Right forelimb (tissue), 1 donor: ENCODE measurements at places on chromosomes 12 and 14.
A peak's percentile ranks its signal among the peaks of the same experiment; 100 is the strongest.

DNA sequence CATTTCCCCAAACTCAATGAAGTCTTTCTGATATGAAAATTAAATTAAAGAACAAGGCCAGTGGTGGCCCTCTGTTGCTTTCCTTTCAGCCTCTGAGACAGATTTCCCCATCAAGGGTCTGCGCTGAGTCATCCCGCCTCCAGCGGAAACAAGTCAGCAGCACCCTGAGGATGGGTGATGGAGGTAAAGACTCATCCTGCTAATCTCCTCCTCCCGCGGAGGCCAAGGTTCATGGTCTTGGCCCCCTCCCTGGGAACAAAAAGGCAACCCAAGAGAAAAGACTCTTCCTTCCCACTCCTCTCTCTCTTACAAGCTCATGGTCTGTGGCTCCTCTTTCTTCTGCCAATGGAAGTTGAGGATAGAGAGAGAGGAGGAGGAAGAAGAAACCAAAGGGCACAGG, 9.0 kb upstream of the NUMB start:
- DNase-seq = no peak

DNA sequence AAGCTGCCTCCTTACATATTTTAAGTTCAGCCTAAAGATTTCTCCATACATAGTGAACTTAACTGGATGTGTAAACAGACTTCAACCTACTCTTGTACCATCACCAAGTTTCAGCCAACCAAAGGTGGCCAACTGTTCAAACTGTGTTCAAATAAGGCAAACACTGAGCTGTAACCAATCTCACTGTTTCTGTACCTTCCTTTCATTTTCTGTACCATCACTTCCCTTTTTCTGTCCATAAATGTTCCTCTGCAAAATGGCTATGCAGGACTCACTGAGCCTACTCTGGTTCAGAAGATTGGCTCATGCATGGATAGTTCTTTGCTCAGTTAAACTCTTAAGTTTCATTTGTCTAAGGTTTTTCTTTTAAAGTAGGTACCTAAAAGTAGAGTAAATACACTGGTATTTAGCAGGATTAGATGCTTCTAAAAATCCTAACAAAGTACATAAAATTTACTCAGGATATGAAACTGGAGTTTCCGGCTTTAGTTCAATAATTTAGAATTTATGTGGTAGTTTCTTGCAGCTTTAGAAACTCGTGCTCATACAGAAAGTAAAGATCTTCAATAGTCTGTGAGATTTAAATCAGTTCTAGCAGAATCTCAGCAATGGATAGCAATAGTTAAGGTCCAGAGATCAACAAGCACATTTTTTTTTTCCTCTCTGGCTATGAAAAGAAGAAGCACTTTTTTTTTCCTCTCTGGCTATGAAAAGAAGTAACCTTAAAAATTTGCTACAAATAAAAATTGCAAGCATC, 282.0 kb upstream of the PPFIA2 start:
- DNase-seq = no peak

DNA sequence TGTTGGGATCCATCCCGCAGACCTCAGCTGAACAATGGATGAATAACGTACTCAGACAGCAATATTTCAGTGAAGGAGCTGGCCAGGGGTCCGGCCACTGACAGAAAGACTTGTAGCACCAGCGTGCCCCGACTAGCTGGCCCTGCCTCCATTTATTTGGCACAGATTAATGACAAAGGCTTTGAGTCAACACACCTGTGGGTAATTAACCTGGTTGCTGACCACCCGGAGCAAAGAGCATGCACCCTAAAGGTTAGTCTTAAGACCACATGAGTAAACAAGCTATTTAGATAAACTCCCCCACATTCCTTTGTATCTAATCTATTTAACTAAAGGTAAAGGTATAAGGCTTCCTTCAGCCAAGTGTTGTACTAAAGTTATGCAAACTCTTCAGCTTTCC, 868.6 kb downstream of the LRFN5 start:
- no peak for DNase-seq

DNA sequence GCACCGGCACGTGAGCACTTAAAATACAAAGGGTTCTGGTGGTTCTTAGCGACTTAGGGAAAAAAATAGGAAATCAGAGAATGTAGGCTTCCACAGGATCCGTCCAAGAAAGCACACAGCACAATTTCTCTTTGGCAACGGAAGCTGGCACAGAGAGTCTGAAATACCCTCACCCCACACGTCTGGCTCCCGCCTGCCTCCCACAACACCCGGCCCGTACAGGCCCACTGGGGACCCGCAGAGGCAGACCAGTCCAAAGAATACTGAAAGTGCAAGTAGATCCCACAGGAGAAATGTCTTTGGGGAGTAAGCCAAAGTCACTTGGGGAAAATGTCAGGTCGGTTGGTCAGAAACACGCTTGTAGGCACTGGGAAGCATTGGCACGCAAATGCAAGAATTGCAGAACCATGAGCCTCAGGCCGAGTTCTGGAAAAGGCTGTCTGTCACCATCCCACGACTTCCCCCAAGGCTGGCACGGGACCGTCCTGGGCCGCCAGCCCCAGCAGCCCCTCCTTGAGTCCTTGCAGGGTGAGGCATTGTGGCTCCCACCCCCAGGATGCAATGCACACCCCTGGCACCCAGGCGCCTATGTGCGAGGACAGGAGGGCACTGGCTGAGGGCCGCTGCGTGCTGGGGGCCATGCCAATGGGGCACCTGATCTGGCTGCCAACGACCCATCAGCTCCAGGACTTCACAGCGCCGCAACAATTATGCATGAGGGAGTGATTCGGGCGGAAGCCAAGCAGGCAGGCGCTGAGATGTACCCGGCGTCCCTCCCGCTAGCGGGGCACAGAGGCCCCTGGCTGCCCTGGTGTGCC, 29.7 kb downstream of the CHGA start:
- no peak for DNase-seq

DNA sequence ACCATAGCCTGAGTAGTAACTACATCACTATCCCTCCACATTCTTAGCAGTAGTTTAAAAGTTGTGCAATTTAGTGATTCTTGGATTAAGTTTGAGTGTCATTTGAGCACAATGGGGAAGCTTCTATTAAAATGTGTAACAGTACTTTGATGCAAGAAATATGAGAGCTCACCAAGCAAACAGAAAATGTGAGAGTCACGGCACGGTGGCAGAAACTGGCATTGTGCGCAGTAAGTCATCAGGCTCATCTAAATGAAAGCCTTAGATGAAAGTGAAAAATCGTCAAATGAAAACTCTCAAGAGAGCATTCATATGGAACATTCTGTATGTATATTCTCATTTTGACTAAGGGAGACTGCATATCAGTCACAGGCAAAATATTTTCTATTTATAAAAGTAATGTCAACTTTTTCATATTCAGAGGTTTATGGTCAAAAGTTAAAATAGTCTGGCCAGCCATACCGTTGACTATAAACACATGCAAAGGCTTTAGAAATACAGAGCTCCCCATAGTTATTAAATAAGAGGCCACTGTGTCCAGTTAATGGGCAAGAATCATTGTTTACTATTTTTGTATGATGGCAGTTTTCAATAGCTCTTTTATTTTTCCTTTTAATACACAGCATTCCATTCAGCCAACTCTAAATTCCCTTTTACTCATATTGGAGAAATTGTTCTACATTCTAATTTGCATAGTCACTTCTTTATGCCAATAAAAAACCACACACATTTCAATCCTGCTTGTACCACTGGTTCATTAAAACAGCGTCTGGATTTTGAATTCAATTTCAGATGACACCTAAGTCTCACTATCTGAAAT, 167.9 kb downstream of the PRKD1 start:
- no peak for DNase-seq

GRCh38 chr14:65238456-65238855, 136.1 kb upstream of the MAX start:
- DNase-seq = no peak

DNA sequence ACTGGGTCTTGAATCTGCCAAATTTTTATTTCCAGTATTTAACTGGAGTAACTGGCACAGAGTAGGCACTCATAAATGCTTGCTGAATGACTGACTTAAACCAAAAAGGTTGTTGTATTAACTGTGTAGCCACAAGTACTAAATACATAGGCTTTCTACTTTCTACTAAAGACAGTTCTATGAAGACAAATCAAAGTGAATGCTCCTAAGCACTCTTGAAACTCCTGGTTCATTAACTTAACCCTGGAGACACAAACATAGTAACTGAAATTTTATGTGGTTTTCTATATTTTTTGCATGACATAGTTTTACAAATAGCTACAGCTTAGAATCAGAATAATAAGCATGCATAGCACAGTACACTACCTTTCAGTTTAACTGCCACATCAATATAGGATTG, 70.4 kb downstream of the TXNDC16 start:
- no peak for DNase-seq

- DNase-seq = no peak
Observed at GRCh38 chr14:22607291-22607690, 9.2 kb downstream of the ABHD4 start.

GRCh38 chr12:22116376-22116775, 70.4 kb downstream of the CMAS start:
- no peak for DNase-seq

DNA sequence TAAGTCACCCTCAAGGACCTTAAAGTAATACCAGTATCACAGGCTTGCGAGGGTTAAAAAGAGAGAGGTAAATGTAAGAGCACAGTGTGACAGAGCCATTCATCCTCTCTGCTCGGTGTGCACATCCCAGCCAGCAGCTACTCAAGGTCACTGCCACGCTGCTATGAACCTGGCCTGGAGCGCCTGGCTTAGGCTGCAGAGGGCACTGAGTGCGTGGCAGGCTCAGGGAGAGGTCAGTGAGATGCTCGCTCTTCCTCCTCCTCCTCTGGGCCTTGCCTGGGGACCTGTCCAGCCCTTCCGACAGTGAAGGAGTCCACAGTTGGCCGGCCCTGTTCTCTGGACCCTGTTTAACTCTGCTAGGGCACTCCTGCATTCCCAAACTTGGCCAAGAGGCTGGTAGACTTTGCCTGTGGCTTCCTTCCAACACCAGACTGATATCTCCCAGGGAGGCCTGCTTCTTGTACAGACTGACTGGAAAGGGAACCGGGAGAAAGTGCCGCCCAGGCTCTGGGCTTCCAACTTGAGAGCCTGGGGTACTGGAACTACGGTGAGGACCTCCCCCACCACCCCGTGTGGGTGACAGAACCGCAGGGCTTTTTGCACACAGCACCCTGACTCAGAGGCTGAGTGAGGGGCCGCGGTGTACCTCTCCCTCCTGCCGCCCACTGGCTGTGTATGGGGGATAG, 62.6 kb upstream of the CORO1C start:
- no peak for DNase-seq

- DNase-seq = no peak
Observed at GRCh38 chr12:116898669-116899068, 12.1 kb upstream of the FBXW8 start.

GRCh38 chr12:22299294-22299912, 35.1 kb downstream of the ST8SIA1 start:
- no peak for DNase-seq

GRCh38 chr14:66206554-66206953, 279.6 kb upstream of the CCDC196 start:
- DNase-seq = no peak

DNA sequence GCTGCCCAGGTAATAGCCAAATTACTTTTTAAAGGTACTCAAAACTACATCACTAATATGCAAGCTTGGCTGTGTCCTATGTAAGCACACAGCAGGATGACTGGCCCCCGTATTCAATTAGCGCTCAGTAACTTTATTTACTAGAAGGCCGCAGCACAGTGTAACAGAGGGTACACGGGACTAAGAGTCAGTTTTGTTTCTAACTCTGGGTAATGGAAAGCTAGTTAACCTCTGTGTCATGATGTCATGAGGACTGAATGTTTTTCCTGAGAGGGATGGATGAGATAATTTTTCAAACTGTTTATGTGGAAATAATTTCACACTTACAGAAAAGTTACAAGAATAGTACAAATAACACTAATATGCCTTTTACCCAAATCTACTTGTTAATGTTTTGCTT, 27.1 kb downstream of the GALNT4 start:
- DNase-seq = no peak

GRCh38 chr14:54574528-54574927, 7.6 kb downstream of the SAMD4A start:
- DNase-seq = no peak

DNA sequence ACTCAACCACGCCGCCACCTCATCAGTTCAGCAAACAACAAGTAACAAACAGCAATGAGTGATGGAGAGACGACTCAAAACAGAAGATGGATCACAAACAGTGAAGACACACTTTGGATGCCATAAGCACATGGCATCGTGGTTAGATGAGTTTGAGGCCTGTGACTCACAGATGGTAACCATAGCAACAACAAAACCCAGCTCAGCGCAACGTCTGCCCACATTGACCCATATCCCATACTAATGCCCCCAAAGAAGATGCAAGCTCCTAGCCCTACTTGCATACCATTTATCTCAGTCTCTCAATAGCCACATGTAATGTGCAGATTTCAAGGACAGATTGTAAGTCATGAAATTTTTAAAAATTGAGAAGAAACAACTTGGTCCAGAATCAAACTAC, 1322.3 kb upstream of the TMEM132C start:
- DNase-seq = no peak

- no peak for DNase-seq
Observed at GRCh38 chr12:6333029-6333428, 8.8 kb downstream of the TNFRSF1A start.

- DNase-seq = peak; percentile 42
Observed at GRCh38 chr12:102682366-102683289, 202.3 kb upstream of the IGF1 start.

GRCh38 chr14:87122166-87122565, 870.8 kb downstream of the GALC start:
- no peak for DNase-seq

DNA sequence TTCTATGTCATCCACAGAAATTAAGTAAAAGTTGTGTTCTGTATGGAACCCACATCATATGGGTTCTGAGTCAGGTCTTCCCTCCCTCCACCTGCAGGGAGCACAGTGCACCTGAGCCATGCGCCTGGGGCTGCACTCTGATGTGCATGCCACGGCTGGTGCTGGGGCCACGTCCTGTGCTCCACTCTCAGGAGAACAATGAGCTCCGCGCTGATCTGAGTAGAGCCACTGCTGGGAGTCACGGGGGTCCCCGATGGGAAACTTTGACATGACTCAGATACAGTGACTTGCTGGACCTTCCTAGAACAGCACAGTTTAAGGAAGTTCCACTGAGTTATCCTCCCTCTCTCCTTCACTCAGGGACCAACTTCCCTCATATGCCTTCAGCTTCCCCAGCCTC, 683.4 kb downstream of the TMEM121 start:
- no peak for DNase-seq

DNA sequence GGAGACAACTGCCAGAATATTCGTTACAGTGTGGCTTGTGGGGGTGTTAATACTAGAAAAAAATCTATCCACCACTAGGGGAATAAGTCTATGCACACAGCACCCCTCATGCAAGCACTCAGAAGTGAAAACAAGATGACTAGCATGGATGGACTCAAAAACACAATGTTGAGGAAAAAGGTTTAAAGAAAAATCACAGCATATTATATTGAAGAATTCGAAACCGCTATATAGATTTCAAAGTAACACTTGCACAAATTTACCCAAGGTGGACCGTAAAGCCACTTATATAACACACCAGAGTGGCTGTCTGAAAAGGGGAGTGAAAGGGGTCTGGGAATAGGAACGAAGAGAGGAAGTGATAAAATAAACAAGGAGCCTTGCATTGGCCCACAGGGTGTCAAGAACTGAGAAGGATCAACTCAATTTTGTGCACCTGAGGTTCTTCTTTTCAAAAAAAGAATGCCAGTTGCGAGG, 544 bp downstream of the ABCD4 start:
- DNase-seq = no peak
